ENCODE measurements at places on chromosomes 1 and 21.

DNA sequence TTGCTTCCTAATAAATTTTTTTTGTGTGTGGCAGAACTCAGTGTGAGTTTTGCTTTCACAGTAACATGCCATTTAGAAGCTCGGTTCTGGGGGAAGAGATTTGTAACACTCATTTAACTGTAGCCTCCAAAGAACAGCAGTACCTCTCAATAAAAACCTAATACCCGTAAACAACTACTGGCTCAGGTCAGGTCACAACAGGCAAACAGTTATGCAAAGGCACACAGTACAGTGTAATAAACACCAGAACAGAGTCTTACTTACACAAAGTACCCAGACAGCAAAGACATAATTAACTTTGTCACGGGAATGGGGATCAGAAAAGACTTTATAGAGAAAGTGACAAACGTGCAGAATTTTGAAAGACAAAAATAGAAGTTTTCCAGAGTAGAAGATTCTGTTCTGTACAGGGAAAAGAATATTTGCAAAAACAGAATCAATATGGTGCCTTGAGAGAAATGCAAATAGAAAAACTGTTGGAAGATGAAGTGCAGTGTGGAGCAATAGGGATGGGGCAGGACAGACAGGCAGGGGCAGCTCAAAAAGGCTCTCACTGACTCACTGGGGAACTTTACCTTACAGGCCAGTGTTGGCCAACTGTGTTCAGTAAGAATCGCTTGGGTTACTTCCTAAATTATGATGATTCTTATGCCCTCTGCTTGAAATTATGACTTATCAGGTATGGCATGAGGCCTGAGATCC is 38.8 kb downstream of the EGLN1 start:
- DNase-seq = peak; percentile 59

DNA sequence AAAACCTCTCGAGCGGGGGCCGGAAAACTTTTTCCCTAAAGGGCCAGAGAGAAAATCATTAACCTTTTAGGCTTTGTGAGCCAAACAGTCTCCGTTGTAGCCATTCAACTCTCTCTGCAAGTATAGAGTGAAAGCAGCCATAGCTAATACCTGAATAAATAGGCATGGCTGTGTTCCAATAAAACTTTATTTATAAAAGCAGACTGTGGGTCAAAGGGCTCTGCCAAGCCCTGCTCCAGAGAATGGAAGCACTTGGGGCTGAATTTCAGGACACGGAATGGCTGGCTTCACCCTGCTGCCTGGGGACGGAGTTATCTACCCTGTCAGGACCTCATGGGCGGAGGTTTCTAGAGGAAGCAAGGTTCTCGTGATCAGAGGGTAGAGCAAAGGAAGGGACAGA is 92.7 kb downstream of the CASZ1 start:
- no peak for DNase-seq

- no peak for DNase-seq
Observed at GRCh38 chr1:222306512-222306911, 241.4 kb downstream of the HHIPL2 start.

DNA sequence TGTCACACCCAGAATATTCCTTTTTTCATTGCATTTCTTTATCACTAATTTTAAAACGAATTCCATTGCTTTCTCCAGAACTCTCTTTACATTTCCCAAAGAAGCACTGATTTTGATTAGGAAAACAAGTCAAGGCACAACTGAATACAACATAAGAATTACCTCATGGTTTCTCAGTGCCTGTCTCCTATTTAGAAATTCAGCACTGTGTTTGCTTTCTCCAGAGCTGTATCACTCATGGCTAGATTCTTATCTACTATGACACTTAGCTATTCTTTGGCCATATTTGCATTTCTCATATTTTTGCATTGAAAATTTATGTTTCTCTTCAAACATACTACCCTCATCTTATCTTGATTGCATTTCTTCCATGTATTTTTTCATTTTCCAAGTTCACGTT is 1402.0 kb downstream of the MRPL39 start:
- DNase-seq = no peak

DNA sequence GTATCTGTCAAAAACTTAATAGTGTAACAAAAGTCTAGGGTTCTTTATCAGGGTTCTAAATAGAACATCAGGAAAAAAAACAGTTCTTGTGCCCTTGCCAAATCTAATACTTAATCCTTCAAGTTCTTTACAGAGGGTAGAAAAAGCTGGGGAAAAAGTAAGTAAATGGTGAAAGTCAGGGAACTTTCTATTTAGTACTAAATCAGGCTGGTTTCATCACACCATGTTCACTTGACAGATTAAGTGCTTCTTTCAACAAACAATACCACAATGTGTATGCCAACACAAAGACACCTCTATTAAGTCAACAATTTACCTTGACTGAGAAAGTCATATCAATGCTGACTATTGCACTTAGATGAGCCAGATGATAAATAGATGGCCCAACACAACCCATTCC is 9.7 kb downstream of the DBT start:
- no peak for DNase-seq

GRCh38 chr1:213440766-213441165 is 389.7 kb downstream of the RPS6KC1 start:
- no peak for DNase-seq

- no peak for DNase-seq
Observed at GRCh38 chr21:46087641-46088040, 10.3 kb upstream of the COL6A2 start.

DNA sequence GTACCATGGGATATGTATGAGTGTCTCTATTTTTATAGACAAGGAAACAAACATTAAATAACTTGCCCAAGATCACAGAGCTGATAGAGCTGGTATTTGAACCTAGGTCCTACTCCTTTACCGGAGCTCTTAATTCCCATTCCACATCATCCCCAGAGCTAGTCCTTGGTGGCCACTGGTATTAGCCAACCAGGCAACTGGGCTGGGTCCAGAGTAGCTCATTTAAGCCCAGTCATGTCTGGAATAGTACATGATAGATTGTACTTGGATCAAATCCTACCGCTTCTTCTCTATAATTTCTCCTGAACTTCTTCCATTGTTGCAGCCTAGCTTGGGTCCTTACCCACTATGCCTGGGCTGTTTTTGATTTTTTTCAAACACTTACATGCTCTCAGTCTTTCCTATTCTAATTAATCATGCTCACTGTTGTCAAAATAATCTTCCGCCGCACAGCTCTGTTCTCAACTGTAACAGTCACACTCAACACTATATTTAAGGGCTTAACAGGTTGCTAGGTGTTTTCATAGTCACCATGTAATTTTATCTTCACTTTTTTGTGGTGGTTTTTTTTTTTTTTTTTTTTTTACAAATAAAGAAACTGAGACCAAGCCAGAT is 80.2 kb downstream of the COLGALT2 start:
- peak; percentile 45 for DNase-seq

DNA sequence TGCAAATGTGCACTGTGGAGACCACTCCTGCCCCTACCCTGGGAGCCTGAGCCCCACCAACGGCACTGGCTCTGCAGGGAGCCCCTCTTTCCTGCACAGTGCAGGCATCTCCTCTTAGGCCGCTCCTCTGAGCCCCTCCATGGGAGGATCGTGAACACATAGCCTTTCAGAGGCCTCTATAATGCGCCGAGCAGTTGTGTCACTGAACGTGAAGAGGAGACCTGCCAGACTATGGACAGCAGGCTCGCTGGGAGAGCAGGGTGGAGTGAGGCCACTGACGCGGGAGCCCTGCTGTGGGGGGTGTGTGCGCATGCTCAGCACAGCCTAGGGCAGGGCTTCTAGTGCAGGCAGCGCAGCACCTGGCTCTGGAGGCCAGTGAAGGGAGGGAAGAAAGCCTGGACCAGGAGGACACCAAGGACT is 151.3 kb upstream of the COL6A1 start:
- DNase-seq = no peak

DNA sequence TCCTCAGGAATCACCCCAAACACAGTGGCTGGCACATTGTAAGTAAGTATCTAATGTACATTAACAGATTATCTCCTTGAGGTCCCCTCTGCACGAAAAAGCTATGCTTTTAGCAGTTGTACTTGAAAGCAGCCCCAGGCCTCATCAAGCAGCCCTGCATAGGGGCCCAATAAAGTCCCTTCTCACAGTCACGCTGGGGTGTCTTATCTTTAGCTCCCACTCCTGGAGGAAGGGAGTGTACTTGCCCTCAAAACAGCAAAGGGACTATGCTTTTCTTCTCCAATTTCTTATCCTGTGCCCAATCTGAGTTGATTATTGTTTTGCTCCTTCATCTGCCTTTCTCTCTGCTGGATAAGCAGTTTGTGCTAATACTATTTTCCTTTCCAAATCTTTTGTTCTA is 168.8 kb upstream of the PLXNA2 start:
- no peak for DNase-seq

DNA sequence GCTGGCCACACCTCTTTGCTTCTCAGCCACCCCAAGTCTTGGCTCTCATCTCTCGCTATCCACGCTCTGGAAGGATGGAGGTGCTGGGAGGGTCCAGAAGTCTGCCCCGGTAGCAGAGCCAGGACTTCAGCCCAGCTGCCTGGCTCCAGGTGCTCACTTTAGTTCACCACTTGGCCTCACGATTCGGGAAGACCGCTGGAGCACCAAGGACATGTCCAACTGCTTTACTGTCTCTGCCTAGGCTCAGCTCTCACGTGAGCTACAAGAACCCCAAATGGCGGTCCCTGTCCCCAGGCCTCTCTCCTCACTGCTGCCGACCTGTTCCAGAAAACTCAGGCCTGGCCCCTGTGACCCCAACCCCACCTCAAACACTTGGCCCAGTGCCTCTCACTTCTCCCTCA is 3.4 kb downstream of the TRIM11 start:
- no peak for DNase-seq

GRCh38 chr1:92994105-92994712 is 32.9 kb upstream of the DIPK1A start:
- DNase-seq = no peak

DNA sequence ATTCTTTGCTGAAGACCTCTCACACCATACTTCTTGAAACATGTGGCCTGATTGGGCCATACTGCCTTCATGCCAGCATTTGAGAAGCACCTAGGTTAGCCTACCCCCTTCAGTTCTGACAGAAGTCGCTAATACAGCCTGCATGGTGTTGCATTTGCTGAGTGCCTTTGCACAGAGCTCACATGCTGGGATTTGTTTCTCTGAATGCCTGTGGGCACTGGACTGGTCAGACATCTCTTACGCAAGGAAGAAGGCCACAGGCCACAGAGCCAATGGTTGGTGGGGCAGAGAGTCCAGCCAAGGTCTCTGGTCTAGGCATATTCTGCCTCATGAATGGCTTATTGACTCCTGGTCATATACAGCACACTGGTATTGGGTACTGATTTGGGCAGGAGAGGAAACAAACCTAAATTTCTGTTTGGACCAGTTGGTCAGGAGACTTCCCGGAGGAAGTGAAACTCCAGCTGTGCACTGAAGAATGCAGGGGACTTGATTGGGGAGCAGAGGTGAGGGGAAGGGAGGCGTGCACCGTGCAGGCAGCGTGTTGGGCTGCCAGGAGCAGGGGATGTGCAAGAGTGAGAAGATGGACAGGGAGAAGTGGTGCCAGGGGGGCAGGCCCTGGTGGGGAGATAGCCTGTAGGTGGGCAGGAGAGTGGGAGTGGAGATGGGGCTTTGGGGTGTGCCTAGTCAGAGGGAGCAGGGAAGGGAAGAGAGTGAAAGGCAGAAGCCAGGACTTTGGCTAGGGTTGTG is 18.1 kb downstream of the URB2 start:
- no peak for DNase-seq

DNA sequence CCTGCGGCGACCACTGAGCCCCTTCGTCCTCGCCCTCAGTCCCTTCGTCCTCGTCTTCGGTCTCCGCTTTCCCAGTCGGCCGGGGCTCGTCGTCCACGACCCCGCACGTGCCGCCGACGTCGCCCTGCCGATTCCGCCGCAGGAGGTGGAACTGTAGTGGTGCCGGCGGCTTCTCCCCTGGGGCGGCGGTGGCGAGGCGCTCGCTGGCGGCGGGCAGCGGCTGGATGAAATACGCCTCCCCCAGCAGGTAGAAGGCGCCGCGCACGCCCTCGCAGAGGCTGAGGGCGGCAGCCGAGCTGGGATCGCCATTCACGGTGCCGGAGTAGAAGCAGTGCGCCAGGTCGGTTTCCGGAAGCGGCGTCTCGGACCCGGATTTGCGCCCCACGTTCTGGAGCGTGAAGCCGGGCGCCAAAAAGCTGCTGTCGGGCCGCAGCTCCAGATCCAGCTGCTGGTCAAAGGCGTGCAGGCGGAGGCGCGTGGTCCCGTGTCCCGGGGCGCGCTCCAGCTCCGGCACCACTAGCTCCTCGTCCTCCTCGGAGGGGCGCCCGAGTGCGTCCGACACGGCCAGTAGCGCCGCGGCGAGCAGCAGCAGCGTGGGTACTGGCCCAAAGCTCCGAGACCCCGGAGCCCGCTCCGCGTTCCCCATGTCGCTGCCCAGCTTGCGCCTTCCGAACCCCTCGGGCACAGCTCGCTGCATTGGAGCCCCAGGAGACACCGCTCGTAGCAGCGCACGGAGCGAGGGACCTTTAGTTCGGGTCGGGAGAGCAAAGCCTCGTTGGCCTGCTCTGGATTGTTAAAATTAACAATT is 747 bp downstream of the ADAMTS1 start:
- peak; percentile 84 for DNase-seq

GRCh38 chr1:50279622-50280330 is 143.5 kb downstream of the DMRTA2 start:
- DNase-seq = no peak

GRCh38 chr1:162028726-162029125 is 5.1 kb upstream of the OLFML2B start:
- no peak for DNase-seq

DNA sequence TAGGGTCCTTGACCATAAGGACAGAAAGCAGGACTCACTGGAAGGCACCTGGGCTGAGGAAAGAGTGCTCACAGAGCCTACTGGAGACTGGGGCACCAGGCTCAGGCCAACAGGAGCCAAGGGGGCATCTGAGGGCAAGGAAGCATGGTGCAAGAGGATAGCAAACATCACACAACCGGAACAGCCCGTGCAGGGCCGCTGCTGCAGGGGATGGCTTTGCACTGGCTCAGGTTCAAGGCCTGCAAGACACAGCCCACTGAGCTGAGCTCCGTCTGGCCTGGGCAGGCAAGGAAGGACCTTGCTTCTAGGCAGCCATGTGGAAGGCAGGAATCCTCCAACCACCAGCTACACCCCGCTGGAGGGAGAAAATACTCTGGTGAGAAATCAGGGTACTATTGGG is 59.8 kb upstream of the KIF26B start:
- DNase-seq = no peak

GRCh38 chr1:218496561-218496960 is 151.4 kb downstream of the TGFB2 start:
- DNase-seq = no peak

GRCh38 chr1:246283771-246284410 is 223.2 kb downstream of the SMYD3 start:
- DNase-seq = no peak

DNA sequence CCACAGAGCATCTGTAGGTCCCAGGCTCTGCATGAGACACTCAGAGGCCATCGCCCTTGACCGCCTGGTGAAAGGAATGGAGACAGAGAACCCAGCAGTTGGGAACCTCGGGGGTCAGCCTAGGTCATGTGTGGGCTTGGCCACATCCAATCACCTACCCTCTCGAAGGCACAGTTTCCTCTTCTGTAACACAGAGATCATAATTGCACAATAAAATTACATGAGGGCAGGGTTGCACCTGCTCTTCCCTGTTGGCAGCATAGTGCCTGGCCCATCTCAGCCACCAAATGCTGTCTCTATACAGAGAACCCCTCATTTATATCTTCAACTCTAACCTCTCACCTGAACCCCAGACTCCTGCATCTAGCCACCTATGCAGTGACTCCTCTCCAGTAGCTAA is 418.1 kb upstream of the VAMP3 start:
- DNase-seq = no peak

- DNase-seq = no peak
Observed at GRCh38 chr1:107680579-107680985, 284.4 kb downstream of the VAV3 start.

GRCh38 chr1:62384276-62385005 is 52.4 kb upstream of the USP1 start:
- no peak for DNase-seq
